HT1080 (cell line): ENCODE measurements at places on chromosomes 7 and 10. TPM values are rescaled to one million over a fixed set of nuclear protein-coding genes. Genes with fewer than 3 reads are reported as not detected.
A peak's percentile ranks its signal among the peaks of the same experiment; 100 is the strongest.

The MYL10 gene
- not detected in 2 replicates for total RNA-seq

The GNAI1 gene
- total RNA-seq: 25.7 and 36.2 TPM in 2 replicates

The WIPF3 gene
- not detected in 2 replicates for total RNA-seq

The AEBP1 gene
- not detected in 2 replicates for total RNA-seq

The SFTPD gene
- total RNA-seq: not detected in 2 replicates

The IRF5 gene
- total RNA-seq: 2.3 and 2.6 TPM in 2 replicates

DNA sequence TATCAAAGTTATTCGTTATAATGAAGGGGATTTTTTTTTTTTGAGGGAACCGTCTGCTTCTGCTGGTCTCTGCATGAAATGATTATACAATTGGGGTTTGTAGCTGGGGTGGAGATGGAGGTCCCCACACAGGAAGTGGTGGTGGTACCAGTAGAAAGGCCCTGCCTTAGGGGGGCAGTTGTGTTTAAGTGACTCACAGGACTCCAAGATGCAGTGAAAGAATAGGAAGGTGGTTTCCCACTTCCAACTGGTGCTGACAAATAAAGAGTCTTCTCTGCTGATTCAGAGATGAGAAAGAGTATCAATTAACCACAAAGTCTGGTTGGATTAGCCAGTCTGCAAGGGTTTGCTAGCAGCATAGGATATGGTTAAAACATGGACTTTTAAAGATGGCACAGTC is 376.0 kb downstream of the SORCS3 start:
- peak; percentile 95 for DNase-seq

DNA sequence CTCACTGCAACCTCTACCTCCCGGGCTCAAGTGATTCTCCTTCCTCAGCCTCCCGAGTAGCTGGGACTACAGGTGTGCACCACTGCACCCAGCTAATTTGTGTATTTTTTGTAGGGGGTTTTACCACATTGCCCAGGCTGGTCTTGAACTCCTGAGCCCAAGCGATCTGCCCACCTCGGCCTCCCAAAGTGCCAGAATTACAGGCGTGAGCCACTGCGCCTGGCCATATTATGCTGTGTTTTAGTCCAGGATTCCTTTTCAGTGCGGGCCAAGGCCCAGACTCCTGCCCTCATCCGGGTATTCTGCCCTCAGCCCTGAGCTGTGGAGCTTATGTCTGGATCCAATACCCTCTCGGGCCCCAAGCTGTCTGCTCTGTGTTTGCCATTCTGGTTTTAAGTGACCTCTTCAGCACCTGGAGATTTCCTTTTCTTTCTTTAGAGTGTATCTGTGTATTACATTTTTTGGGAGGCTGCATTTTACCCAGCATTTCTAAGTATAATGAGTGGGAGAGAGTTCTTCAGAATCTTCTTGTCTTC is 114.9 kb downstream of the BUB3 start:
- no peak for DNase-seq

- peak; percentile 22 for DNase-seq
Observed at GRCh38 chr7:24419077-24419476, 135.1 kb downstream of the NPY start.

DNA sequence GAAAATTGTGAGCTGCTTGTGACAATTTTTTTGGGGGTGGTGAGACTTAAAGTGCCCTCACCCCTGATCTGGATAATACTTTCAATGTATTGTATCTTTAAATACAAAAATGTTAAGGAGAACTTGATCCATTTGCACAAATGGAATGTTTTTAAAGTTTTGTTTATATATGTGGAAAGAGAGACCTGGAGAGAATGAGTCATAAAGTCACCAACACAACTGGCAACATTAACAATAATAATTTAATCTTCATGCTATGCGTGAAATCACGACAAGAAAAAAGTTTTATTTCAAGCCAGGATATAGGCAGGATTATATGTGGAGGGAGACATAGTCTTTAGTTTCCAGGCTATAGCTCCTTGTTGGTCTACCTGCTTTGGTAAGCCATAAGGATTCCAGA is 537.5 kb downstream of the GPAM start:
- DNase-seq: no peak

- no peak for DNase-seq
Observed at GRCh38 chr7:50119815-50120637, 27.0 kb upstream of the ZPBP start.

DNA sequence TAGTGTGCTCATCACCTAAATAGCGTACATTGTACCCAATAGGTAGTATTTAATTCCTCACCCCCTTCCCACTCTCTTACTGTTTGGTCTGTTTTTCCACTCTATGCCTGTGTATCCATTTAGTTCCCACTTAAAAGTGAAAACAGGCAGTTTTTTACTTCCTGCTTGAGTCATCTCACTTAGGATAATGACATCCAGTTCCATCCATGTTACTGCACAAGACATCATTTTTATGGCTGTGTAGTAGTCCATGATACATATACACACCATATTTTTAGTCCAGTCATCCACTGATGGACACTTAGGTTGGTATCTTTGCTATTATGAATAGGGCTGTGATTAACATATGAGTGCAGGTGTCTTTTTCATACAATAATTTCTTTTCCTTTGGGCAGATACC is 10.1 kb downstream of the STK17A start:
- peak; percentile 20 for DNase-seq

DNA sequence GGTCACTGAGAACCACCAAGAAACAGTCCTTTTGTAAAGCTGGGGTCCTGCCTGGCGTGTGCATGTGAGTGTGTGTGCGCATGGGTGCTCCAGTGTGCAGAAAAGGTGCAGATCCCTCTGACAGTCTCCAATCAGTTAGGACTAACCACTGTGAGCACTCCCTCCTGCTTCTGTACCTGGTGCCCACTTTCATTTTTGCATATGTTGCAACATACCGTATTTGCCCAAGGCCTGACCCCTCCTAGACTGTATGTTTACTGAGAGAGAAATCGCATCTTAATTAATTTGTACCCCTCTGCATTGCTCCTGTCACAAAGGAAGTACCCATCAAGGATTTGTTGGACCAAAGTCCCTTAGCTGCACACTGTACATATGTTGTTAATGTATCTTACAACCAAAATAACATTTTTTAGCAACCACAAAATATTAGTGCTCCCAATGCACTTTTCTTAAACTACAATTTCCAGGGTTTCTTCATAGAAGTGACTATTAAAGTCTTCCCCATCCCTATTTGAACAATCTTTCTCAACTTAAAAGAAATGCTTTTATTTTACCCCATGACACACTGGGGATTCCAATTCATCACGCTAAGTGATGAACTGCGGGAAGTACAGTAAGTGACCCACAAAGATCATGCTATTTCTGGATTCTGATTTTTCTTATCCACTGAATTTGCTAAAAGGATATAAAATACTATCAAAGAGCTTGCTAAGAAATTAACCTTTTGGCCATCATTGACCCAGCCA is 16.6 kb downstream of the PAXIP1 start:
- DNase-seq: no peak

GRCh38 chr7:155456738-155457543 is 988 bp upstream of the EN2 start:
- peak; percentile 11 for DNase-seq

GRCh38 chr10:13352519-13352918 is 4.4 kb upstream of the SEPHS1 start:
- no peak for DNase-seq

DNA sequence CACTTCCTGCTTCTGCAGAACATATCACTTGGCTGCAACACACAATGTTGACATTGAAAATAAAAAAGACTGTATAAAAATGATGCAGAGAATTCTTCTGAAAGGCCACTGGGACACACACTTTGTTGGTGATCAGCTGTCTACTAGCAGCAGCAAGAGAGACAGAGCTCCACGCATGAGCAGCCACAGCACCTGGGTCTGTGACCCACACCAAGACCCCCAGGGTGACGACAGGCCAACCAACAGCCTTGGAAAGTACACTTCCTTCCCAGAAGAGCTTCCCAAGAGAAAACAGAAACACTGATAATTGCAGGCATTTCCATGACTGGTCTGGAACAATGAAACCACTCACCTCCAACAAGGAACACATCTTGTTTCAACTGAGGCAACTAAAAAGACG is 239.0 kb downstream of the DIP2C start:
- no peak for DNase-seq

DNA sequence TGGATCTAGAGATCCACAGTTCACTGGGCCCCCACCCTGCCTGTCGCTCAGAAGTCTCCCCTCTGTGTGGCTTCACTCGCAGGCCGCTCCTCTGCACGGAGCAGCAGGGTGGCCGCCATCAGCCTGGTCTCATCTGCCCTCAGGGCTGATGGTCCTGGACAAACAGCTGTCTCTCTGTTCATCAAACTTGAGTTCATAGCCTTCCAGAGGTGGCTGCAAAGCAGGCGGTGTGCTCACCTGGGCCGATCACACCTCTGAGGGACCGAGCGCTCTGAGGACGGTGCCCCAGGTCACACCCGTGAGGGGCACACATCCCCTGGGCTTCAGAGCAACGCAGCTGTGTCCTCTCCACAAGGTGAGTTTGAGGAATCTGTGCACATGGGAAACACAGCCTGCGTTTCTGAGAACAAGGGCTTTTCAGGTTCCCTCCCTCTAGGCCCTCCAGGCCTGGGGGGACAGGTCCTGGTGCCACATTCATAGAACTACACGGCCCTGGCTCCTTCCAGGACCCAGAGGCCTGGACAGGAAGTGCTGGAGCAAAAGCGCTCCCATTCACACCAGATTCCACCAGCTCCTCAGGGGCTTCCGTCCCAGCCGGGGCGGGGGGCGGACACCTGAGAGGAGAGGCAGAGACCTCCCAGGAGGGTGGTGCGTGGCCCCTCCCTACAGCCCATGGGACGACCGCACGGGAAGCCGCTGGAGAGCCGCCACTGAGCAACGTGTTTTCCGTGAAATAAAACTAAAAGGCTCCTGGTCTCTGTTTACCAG is 31.2 kb upstream of the FAM20C start:
- DNase-seq: no peak

DNA sequence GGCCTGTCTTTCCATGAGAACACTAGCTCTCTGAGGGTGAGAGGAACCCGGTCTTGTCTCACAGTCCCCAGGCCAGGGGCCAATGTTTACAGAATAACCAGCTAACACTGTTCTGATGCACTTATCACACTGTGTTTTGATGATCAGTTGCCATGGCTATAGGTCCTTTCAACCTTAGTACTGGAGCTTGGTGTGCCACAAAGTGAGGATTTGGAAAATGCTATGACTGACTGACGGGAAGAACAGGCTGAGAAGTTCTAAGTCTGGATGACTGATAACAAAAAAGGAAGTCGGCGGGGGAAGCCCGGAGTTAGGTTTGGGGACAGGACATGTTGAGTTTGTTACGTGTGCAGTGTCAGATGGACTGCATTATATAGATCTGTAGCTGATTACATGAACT is 141.8 kb downstream of the CTTNBP2 start:
- DNase-seq: peak; percentile 2

DNA sequence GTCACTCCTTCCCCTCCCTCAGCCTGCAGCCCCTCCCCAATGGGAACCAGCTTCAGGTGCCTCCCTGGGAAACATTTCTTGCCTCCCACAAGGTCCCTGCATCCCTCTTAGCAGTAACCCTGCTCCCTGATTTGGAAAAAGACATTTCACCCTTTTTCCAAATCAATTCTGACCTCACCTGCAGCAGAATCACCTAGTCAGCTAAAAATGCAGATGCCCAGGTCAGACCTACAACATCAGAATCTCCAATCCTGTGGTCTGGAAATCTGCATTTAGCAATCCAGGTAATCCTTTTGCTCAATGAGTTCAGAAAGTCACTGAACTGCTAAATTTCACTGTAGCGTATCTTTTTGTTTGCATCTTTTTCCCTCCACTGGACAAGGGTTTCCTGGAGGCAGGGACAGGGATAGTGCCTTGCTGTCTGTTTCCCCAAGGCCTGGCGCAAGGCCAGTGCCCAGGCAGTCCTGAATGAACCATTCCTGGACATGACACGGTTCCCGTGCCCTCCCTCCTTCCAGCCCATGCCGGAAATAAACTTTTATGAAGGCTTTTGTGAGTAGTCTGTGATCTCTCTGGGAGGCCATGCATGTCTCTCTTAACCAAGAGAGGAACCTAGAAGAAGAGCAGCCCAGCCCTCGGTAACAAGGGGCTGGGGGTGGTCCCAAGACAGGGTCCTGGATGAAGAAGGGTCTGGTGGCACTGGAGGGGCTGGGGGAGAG is 44.0 kb downstream of the COL13A1 start:
- DNase-seq: peak; percentile 82

DNA sequence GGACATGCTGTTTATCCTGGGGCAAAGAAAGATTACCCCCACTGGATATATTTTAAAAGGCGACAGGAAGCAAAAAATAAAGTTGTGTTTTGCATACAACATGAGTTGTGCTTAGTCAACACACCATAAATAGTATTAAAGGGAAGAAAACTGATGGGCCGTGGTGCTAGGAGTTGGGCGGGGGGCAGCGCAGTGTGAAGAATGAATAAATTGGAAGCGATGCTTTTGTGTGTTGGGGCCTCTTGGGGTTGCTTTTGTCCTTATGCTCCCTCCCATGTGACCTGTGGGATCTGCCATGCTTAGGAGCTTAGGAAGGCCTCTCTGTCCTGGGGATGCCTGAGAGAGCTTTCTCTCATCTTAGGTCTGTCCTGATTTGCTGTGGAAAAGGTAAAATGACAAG is 35.0 kb upstream of the AGR3 start:
- DNase-seq: no peak

GRCh38 chr7:120272261-120272660 is 714 bp upstream of the KCND2 start:
- peak; percentile 47 for DNase-seq

DNA sequence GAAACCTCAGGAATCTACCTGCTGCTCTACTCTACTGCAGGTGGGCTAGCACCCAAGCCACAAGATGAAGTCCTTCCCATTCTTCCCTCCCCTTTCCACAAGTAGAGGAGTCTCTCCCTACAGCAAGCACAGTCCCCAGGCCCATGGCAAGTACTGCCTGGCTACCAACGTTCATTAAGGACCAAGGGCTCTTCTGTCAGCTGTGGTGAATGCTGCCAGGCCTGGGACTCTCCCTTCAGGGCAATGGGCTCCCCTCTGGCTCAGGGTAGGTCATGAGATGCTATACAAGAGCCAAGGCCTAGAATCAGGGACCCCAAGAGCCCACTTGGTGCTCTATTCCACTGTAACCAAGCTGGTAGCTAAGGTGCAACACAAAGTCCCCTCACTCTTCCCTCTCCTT is 39.8 kb downstream of the SNX13 start:
- DNase-seq: no peak

- no peak for DNase-seq
Observed at GRCh38 chr7:40483630-40484029, 348.8 kb downstream of the SUGCT start.

DNA sequence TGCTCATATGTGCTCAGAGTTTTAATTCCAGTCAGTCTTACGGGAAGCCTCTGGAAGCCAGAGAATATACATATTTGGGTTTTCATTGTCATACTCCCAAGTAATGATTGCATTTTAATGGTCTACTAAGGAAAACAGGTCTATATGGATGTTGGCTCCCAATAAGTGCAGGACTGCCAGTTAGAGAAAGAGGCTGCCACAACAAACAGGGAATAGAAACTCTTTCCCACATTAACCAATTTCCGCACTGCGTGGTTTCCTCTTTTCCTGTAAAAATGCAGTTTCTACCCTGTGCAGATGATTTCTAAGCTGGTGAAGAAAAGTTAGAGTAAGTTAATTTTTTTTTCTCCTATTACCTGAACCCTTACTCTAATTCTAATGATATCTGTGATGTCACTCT is 78.2 kb downstream of the CCSER2 start:
- DNase-seq: no peak
